ENCODE measurements at places on chromosomes 1 and 21.
A peak's percentile ranks its signal among the peaks of the same experiment; 100 is the strongest.

- DNase-seq: no peak
Observed at GRCh38 chr1:91650764-91651163, 150.1 kb downstream of the CDC7 start.

- no peak for DNase-seq
Observed at GRCh38 chr1:230982696-230983095, 3.8 kb downstream of the ARV1 start.

GRCh38 chr21:29232530-29233255, 66.0 kb upstream of the BACH1 start:
- DNase-seq: no peak

GRCh38 chr21:26887251-26887650, 42.0 kb upstream of the ADAMTS1 start:
- no peak for DNase-seq

DNA sequence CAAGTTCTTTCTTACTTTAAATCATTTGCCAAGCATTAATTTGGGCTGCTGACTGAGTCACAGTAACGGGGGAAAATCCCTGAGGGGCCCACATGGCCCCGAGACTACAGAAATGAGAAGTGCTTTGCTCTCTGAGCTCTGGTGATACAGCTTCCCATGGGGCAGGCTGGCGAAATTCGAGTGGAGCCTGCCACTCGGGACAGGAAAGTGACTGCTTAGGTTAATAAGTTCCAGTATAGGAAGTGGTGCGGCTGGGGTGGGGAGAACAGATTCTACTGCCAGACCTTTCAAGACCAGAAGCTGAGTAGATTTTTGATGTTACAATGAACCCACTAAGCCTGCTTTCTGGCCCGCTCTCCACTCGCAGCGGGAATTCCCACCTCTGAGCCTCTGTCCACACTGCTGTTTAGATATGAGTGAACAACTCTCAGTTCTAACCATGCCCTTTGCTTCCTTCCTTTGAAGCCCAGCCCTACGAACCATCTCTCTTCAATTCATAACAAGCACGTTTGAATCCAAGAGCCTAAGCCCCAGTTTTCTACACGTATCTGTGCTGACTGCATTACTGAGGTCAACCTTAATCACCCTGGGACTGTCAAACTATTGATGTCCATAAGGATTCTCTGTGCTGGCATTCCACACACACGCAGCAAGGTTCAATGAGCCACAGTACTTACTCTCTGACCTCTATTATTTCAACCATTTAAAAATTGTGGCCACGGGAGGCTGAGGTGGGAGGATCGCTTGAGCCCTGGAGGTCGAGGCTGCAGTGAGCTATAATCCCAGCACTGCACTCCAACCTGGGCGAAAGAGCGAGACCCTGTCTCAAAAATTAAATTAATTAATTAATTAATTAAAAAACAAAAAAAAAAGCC, 9.6 kb downstream of the ZBTB17 start:
- no peak for DNase-seq

DNA sequence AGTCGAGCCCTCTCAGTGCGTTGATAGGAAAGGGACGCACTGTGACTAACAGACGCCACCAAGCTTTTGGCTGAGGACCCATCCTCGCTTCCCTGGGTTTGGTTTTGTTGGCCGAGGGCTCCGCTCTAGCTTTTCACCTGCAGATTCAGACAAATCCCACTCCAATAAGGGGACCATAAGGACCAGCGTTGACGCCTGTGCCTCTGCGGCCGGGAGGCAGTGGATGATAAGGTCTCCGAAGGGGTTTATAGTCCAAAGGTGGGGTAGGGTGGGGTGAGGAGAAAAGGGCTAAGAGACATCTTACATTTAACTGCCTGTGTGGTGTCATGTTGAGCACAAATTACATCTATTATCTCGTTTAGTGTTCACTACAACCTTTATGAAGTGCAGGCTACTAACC, 760 bp downstream of the PEX14 start:
- DNase-seq: no peak

- DNase-seq: no peak
Observed at GRCh38 chr1:43570715-43571114, 40.0 kb downstream of the PTPRF start.

DNA sequence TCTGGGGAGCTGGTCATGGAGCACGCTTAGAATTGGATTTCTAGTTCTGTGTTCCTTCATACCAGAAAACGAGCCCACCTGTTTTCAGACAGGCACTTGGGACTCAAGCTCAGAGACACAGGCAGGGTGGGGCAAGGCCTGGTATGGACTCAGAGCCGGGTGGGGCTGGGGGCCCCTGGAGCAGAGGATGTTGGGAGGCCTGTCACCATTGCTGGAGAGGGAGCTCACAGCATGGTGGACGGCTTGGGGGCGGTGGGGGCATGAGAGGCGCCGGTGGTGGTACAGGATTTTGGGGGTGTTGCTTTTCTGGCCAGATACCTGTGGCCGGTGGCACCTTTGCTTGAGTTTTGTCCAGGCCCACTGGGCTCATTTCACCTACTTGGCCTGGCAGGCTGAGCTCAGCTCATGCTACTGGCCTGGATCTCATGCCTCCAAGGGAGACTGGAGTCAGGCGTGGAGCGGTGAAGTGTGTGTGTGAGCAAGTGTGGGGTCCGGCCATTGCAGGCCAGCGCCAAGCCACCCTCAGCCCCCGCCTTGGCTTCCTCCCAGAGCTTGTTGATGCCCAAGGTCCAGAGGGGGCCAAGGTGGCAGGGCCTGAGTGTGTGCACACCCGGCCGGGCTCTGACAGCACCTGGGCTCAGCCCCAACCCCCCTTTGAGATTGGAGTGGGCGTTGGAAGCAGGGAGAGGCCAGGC, 8.7 kb downstream of the SLX9 start:
- no peak for DNase-seq

DNA sequence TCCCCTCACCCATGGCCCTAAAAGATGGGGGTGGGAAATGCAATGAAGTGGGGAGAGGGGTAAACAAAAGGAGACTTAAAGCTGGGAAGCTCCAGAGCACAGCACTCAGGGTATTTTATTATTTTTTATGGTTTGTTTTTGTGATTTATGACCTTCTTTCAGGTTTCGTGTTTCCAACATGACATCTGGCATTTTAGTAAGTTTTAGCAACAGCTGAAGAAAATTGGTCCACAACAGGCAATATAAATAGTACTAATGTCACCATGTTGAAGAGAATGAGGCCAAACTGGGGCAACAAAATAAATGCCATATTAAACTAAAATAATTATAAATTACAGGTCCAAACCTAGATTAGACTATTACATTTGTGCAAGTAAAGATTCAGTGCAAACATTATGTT, 56.3 kb downstream of the TBX15 start:
- no peak for DNase-seq

DNA sequence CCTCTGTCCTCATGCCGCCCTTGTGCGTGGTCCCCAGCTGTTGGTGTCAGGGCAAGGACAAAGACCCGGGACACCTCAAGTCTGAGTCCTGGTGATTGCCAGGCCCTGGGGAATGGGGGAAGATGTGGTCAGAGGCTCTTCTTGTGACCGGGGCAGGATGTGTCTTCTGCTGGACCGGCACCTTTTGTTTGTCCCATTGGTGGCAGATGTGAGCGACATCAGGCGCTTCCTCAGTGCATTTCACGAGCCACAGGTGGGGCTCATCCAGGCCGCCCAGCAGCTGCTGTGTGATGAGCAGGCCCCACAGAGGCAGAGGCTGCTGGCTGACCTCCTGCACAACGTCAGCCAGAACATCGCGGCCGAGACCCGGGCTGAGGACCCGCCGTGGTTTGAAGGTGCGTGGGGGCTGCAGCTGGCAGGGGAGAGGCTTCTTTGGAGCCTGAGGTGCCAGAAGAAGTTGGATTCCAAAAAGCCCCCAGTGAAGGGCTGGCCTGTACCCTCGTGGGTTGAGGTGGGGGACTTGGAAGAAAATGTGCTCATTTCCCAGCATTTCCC, 8.4 kb downstream of the DFFB start:
- DNase-seq: no peak

DNA sequence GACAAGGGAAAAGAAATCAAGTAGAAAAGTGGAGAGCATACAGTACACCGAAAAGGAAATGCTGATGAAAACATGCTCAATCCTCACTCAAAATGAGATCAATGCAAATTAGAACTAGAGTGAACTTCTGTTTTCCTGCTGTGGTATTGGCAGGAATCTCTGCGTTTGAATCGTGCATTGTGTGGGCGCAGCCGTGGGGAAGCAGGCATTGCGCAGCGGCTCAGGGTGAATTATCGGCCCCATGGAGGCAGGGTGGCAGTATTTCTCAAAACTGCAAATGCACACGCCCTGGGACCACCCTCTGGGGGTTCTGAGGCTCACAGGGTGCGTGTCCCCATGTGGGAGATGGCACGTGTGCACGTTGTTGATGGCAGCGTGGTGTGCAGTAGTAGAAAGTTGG, 140.6 kb downstream of the PEX14 start:
- DNase-seq: no peak

- DNase-seq: no peak
Observed at GRCh38 chr1:1274299-1274930, 761 bp upstream of the UBE2J2 start.

DNA sequence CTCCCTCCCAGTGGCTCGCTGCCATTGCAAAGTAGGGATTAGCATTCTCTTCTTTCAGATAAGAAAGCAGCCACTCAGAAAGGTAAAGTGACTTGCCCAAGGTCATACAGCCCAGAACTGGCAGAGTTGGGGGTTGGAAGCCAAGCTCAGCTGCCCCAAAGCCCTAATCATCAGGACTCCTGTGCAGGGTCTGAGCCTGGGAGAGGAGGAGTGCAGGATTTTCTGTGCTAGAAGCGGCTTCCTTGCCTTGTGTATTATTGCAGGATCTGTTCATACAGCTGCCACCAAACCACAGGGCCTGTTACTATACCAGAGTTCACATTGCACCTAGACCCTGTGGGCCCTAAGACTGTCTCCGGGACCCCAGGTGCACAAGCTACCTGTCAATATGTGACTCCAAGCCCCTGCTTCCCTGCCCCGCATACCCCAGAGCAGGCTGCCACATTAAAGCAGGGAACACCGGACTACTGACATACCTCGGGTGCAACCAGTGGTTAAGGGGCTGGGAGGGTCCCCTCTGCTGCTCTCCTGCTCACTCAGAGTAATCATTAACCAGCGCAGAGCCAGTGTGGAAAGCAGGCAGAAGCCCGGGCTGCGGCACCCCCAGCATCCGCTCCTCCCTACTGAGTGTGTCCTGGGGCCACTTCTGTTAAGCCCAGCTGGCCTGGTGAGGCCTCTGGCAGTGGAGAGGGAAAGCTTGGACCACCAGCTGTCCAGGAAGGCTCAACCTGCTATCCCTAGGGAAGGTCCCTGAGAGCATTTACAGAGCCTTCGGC, 15.8 kb downstream of the HSPG2 start:
- peak; percentile 84 for DNase-seq

DNA sequence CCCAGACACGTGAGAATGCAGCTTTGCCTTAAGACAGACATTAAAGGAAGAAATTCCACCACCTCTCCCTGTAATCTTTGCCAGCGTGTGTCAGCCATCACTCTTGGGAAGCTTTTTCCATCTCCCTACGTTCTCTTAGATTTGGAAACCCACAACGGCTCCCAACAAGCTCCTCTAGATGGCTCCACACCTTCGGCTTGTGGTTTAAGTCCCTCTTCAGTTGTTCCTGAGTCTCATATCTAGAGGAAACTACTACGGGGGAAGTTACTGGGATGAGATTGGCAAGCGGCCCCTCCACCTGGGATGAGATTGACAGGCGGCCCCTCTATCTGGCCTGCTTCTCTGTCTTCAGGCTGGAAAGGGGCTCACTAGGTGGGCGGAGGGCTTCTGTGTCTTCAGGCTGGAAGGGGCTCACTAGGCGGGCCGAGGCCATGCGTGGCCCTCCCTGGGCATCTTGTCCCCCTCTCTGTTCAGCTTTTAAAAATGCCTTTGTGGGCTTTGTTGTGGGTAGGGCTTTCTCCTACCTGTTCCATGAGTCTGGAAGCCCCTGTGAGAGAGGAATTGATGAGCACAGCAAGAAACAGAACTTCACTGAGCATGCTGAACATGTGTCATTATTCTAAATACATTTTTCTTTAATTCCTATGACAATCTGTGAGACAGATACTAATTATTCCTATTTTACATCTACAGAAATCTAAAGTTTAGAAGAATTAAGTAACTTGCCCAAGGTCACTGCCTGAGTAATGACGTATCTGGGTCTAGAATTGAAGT, 670.5 kb downstream of the KIF26B start:
- DNase-seq: no peak

DNA sequence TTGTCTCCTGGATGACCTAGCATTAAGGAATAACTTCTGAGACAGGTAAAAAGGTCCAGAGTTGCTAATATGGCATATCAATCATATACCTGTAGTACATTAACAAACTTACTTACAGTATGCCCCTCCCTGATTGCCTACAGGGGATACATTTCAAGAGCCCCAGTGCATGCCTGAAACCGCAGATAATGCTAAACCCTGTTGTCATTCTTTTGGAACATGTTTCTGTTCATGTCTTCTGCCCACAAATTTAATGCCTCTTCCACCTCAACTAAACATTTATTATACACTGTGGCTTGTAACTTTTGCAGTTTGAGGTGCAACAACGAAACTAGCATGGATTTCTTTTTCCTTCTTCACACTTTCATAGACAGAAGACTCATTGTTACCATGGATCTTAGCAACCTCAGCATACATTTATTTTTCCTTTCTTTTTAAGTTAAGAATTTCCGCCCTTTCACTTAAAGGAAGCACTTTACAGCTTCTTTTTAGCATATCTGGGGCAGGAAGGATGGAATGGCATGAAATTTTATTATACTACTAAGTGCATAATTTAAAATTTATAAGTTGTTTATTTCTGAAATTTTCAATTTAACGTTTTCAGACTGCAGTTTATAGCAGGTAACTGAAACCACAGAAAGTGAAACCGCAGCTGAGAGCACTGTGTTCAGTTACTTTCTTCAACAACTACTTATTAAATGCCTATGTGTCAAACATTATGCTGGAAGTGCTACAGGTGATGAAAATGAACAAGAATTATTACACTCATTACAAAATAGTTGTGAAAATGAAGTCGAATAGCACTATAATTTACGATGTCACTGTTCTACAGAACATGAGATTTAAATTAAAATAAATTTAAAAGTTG, 25.3 kb downstream of the F13B start:
- DNase-seq: no peak

DNA sequence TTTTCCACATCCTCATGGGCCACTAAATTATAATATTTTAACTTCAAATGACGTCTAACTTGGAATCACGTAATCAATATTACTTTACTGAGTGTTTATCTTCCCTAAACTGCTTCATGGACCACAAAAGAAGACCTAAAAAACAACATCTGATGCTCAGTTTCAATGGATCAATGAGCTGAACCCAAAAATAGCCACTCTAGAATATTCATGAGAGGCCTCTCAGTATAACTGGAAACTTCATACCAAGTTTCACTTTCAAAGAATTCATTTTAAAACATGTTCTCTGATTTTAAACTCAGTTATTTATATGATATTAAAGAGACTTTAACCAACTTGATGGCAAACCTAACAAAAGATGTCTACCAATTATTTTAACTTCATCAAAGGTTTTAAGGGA, 23.7 kb upstream of the TIAM1 start:
- DNase-seq: no peak

Data from right renal pelvis (tissue), 4 donors.